A549 treated with DMSO at 1 μM for 4 hours (cell line): ENCODE measurements at places on chromosomes 7 and 10. TPM values are rescaled to one million over a fixed set of nuclear protein-coding genes. Genes with fewer than 3 reads are reported as not detected.

The FAM25A gene
- total RNA-seq: not detected in 5 replicates

The LRRC17 gene
- 0.05 to 0.10 TPM (median 0.08 TPM) in 3 of 5 replicates, not detected in the others for total RNA-seq

The CUEDC2 gene
- 61.4 to 65.1 TPM (median 63.5 TPM) in 5 replicates for total RNA-seq

The CRYGN gene
- total RNA-seq: not detected in 5 replicates

The HABP2 gene
- 0.03 to 0.13 TPM (median 0.08 TPM) in 4 of 5 replicates, not detected in the other for total RNA-seq

The TMEM273 gene
- not detected in 5 replicates for total RNA-seq

The LIPK gene
- total RNA-seq: not detected in 5 replicates

The ACTR3C gene
- not detected in 5 replicates for total RNA-seq

The CYP2C19 gene
- not detected in 5 replicates for total RNA-seq

The ARHGAP12 gene
- 20.0 to 24.7 TPM (median 23.5 TPM) in 5 replicates for total RNA-seq

The SPDYE8 gene
- not detected in 5 replicates for total RNA-seq

The RBP4 gene
- 4.8 to 10.4 TPM (median 6.8 TPM) in 5 replicates for total RNA-seq

The TMEM270 gene
- 0.19 to 0.23 TPM in 2 of 5 replicates, not detected in the others for total RNA-seq

The CALML3 gene
- total RNA-seq: not detected in 5 replicates

The STAG3 gene
- total RNA-seq: 0.08 to 0.27 TPM (median 0.14 TPM) in 4 of 5 replicates, not detected in the other

The ABCB8 gene
- total RNA-seq: 37.6 to 53.7 TPM (median 49.4 TPM) in 5 replicates
